ENCODE measurements at places on chromosomes 1 and 21.
A peak's percentile ranks its signal among the peaks of the same experiment; 100 is the strongest.

DNA sequence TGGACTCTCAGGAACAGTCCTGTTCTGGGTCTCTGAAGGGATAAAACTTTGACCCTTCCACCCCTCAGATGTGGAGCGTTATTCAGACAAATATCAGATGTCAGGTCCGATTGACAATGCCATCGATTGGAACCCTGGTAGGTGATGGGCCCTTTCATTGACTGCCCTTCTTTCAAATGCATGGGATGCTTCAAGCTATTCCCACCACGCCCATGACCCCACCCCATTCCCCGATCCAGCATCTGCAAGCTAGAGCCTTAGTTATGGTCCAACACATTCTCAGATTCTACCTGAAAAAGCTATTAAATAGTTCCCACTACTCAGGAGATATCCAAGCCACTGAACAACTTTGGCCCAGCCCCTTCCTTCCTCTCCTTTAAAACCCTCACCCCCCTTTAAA lies 12.5 kb downstream of the POLR3GL start:
- DNase-seq, result no peak

- peak; percentile 98 for DNase-seq
These were observed 43.0 kb downstream of the SLC9A1 start for GRCh38 chr1:27111626-27112573.

DNA sequence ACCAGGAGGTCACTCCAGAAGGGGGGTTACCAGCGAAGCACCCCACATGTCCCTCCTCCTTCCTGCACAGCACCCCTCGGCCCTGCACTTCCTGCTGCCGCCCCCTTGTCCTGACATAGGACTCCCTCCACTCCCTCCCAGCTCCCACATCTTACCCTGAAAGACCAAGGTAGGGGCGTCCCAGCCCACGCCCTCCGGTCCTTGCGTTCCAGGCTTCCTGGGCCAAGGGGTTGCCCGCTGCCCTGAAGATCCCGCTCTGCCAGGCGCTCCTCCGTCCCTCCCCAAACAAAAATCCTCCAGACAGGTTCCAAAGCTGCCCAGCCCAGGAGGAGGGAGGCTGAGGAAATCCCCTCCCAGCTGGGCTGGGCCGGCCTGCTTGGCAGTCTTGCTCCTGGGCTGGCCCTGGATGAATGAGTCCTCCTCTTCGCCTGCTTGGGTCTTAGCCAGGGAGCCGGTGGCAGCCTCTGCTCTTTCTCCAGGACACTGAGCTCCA lies at the start of gene RHBDL2:
Gene RHBDL2, minus strand, starts transcription at position 304 of the 493 bp plus-strand sequence. CDS start 22,618 bp downstream, outside the sequence.
- no peak for DNase-seq

DNA sequence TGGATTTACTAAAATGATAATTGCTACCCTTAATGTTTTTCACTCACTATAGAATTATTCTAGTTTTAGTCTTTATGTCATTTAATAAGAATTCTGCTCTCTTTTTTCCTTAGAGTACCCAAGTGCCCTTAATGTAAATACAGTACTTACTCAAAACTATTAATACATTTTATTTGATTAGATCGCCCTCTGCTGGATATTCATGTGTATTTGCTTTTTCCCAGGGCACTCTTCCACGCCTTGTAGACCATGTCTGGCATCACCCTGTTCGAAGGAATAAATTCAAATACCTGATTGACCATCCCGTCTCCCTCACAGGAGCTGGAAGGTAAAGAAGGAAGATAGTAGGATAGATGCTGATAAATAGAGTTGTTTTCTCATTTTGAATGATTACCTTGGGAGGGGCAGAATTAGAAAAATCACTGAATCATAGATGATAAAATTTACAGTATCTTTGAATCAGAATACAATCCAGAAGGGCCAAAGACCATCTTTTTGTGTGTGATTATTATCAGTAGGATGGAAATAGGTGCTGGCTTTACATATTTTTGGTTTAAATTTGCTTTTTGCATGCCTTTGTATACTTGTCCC lies 4.1 kb downstream of the AXDND1 start:
- DNase-seq, result peak; percentile 59

- no peak for DNase-seq
These were observed 96.9 kb upstream of the SLC25A33 start for GRCh38 chr1:9442278-9442846.

- peak; percentile 60 for DNase-seq
These were observed 78.8 kb downstream of the EPHB2 start for GRCh38 chr1:22789356-22789994.

DNA sequence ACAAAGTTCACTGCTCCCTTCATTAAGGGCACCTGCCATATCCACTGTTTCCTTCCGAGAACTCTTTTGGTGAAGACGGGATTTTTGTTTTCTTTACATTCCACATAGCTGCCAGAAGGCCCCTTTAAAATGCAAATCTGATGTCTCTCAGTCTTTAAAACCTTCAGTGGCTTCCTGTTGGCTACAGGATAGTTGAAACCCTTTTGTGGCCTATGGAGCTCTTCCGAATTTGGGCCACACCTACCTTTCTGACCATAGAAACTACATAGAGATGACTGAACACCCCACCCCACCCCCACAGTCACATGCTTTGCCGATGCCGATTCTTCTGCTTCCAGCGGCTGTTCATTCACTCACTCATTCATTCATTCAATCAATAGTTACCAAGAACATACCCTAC lies 502.6 kb downstream of the KIF26B start:
- no peak for DNase-seq

DNA sequence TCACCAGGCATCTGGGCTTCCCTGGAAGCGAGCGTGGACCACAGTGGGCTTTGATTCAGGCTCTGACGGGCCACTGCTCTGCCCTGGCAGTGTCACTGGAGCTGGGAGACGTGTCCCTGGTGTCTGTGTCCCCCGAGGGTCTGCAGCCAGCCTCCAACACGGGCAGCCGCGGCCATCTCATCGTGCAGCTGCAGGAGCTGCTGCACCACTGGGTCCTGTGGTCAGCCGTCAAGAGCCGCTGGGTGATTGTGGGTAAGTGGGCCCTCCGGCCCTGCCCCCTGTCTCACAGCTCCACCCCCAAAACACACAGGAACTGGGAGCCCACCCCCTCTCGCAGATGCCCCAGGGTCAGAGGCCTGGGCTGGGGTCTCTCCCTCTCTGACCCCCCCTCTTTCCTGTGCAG lies 40.7 kb downstream of the DISP3 start:
- DNase-seq, result no peak

- DNase-seq, result no peak
These were observed 71.5 kb downstream of the IFI44 start for GRCh38 chr1:78721136-78721535.

Measured in islet precursor cell (in vitro differentiated cells).